ENCODE measurements at places on chromosomes 2 and 18. TPM values are rescaled to one million over a fixed set of nuclear protein-coding genes. Genes with fewer than 3 reads are reported as not detected.

DNA sequence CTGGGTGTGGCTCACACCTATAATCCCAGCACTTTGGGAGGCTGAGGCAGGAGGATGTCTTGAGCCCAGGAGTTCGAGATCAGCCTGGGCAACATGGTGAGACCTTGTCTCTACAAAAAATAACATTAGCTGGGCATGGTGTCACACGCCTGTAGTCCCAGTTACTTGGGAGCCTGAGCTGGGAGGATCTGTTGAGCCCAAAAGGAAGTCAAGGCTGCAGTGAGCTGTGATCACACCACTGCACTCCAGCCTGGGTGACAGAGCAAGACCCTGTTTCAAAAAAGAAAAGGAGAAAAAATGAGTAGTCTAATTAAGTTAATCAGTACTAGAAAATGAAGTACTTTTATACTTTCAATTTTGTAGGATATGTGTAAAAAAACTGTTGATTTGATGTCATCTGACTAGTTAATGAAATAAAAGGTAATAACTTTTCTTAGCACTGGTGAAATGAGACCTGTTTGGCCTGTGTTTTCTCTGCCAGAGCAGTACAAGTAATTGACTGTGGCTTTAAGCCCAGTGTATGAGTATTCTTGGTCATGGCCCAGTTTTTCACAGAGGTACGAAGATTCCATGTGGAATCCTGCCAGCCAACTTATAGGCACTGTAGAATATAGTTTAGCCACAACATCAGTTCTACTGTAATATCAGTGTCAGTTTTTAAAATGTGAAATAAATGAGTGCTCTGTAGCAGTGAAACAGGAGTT, 35.8 kb downstream of the MFSD6 start:
- no peaks in the 10 kb centered on the region for H3K36me3 ChIP-seq
- H3K27ac ChIP-seq: peak overlapping the region; percentile 70
- H3K4me1 ChIP-seq: peaks cover 83% of the 10 kb centered on the region
- no peak overlapping the region for H3K4me3 ChIP-seq
- H3K27me3 ChIP-seq: no peaks in the 10 kb centered on the region

DNA sequence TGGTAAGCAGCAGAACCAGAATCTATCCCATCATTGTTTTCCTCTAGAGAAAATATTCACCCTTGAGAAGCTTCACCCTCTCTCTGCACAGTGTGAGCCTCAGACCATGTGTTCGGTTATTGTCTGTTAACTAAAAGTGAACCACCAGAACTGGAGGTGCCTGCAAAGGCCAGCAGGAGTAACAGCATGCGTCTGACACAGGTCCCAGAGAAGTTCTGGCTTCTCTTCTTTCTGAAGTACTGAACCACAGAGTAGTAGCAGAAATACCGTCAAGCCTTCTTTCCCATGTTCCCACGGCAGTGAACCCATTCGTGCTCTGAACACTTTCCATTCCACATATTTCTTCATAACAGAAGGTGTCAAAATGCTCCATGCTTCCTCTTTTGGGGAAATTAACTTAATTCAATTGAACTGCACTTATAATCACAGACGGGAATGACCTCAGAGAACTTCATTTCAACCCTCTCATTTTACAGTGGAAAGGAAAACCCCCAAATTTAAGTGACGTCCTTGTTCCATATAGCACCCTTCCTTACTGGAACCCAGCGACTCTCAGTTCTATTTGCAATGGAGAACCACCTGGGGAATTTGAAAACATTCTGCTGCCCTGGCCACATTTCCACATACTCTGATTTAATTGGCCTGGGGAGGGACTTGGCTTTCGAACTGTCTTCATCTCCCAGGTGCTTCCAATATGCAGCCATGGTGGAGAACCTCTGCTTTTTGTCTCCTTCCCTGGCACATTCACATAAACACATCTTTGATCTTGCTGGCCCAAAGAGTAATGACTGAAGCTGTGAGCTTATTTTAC, 519.1 kb downstream of the RNF144A start:
- H3K36me3 ChIP-seq: no peaks in the 10 kb centered on the region
- no peak overlapping the region for H3K27ac ChIP-seq
- no peaks in the 10 kb centered on the region for H3K27me3 ChIP-seq
- no peak for DNase-seq

Gene PMAIP1
- 2.3 TPM for total RNA-seq

GRCh38 chr2:42793334-42794270, 1.2 kb upstream of the HAAO start:
- peaks cover 11% of the 10 kb centered on the region for H3K4me1 ChIP-seq
- DNase-seq: no peak
- no peaks in the 10 kb centered on the region for H3K27me3 ChIP-seq
- H3K36me3 ChIP-seq: no peaks in the 10 kb centered on the region
- peak overlapping the region; percentile 63 for H3K4me3 ChIP-seq

Gene PELI1
- total RNA-seq: 5.2 TPM

Gene GKN1
- total RNA-seq: not detected

Gene MC4R
- total RNA-seq: not detected

- H3K27ac ChIP-seq: no peak overlapping the region
- no peak for DNase-seq
- H3K4me1 ChIP-seq: no peaks in the 10 kb centered on the region
- H3K27me3 ChIP-seq: no peaks in the 10 kb centered on the region
- no peaks in the 10 kb centered on the region for H3K36me3 ChIP-seq
- H3K4me3 ChIP-seq: no peak overlapping the region
These were observed 5.5 kb downstream of the SYT4 start for GRCh38 chr18:43271593-43272432.

GRCh38 chr2:223981241-223981640, 24.0 kb downstream of the MRPL44 start:
- H3K27ac ChIP-seq: no peak overlapping the region
- no peak overlapping the region for H3K4me3 ChIP-seq
- no peak for DNase-seq
- no peaks in the 10 kb centered on the region for H3K4me1 ChIP-seq

DNA sequence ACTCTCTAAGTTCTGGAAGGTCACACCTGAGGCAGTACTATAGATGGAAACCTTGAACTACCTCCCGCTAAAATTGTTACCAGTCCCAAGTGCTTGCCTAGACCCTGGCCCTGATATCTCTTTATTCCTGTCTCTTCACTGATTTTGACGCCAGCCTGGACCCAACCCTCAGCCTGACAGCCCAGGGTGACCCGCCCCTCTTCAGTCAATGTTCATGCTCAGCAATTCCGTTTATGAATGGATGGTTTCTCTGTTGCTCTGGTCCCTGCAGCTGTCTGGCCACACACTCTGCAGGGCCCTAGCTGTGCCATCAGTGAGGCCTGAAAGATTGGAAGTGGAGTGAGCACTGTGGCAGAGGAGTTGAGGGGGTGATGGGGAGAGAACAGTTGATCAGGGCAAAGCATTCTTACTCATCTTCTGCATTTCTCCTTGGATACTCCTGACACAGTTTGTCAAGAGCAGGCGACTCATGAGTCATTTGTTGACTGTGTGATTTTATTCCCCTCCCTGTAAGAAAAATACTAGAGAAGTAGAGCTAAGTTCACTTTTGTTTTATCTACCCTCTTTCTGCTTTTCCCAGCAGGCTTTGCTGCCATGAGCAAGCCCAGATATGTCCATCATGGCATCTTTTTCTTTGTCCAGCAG, 46.0 kb downstream of the NPAS2 start:
- no peak overlapping the region for H3K4me3 ChIP-seq
- H3K36me3 ChIP-seq: no peaks in the 10 kb centered on the region
- peaks cover 18% of the 10 kb centered on the region for H3K4me1 ChIP-seq
- H3K27me3 ChIP-seq: no peaks in the 10 kb centered on the region
- no peak for DNase-seq
- no peak overlapping the region for H3K27ac ChIP-seq

Gene GBX2
- total RNA-seq: not detected

DNA sequence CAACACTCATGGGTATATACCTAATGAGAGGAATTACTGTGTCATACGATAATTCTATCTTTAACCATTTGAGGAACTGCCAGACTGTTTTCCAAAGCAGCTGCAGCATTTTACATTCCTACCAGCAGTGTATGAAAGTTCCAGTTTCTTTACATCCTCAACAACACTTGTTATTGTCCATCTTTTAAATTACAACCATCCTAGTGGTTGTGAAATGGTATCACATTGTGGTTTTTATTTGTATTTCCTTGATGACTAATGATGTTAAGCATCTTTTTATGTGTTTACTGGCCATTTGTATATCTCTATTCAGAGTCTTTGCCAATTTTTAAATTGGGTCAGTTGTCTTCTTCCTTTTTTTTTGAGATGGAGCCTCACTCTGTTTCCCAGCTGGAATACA, 4.0 kb upstream of the CKAP2L start:
- DNase-seq: no peak
- H3K4me3 ChIP-seq: no peak overlapping the region
- no peaks in the 10 kb centered on the region for H3K27me3 ChIP-seq
- H3K36me3 ChIP-seq: no peaks in the 10 kb centered on the region

Gene TLX2
- not detected for total RNA-seq

DNA sequence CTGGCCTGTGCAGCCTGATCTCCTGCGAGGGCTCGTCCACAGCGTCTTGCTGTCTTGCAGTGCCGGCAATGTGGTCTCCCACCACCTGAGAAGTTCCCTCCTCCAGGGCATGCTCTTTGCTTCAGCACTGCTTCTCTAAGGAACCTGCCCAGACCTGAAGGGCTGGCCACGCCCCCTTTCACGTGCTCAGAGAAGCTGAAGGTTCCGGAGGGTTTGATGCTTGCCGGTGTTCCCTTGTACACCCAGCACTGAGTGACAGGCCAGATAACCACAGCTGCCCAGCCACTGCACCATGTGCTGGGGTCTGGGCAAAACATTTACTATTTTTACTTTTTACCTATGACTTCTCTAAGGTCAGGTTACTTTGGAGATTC, 1.7 kb upstream of the POLR2D start:
- H3K27me3 ChIP-seq: no peaks in the 10 kb centered on the region
- H3K36me3 ChIP-seq: peaks cover 20% of the 10 kb centered on the region
- DNase-seq: peak; percentile 90
- no peak overlapping the region for H3K4me3 ChIP-seq
- no peak overlapping the region for H3K27ac ChIP-seq

Gene EHBP1
- total RNA-seq: 53.1 TPM

DNA sequence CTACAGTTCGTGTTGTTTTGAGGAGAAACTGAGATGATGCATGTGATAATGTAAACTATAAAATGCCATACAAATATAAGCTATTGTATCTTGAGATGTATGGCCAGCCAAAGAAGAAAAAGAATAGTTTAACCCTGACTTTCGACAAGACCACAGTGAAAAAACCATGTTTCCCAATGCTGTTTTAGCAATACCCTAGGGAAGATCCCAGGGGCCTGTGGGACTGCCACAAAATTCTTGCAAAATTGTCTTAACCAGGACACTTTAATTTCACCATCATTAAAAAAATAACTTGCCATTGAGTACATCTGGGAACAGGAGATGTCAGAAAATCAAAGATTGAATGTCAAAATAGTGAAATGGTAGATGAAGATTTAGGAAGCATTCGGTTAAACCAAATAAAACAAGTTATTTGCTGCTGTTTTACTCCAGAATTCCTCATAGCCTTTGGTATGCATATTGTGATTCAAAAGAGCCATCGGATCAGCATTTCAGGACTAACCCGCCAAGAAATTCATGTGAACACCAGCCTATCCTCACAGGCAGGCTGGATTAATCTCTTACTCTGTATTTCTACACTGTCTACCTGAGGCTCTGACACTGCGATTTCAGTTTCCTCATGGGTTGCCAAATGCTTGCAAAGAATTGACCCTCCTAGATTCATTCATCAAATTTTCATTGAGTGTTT, 49.0 kb upstream of the SP3 start:
- no peak overlapping the region for H3K4me3 ChIP-seq
- H3K27me3 ChIP-seq: no peaks in the 10 kb centered on the region
- no peak for DNase-seq

DNA sequence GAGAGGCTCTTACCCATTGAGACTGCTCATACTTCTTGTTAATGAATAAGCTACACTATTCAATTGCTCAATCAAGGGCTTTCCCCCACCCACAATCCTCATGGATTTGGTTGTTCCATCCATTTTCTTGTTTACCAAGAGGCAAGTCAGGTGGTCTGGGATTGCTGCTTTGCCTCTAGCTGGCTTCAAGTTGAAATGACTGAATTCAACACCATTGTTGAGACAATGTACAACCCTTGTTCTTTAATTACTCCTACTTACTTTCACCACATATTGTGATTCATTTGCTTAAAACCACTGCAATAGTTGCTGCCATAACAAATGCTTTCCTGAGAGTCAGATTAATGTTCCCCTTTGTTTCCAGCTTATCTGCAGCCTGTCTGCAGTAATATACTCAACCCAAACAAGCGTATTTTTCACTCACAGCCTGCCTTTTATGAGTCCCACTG, 532.2 kb downstream of the RIT2 start:
- H3K27me3 ChIP-seq: no peaks in the 10 kb centered on the region
- H3K27ac ChIP-seq: no peak overlapping the region
- H3K36me3 ChIP-seq: no peaks in the 10 kb centered on the region
- H3K4me1 ChIP-seq: no peaks in the 10 kb centered on the region
- no peak for DNase-seq

GRCh38 chr2:168528469-168528868, 72.4 kb downstream of the CERS6 start:
- DNase-seq: no peak
- peaks cover 22% of the 10 kb centered on the region for H3K4me1 ChIP-seq
- no peak overlapping the region for H3K4me3 ChIP-seq
- H3K27ac ChIP-seq: no peak overlapping the region
- no peaks in the 10 kb centered on the region for H3K36me3 ChIP-seq

DNA sequence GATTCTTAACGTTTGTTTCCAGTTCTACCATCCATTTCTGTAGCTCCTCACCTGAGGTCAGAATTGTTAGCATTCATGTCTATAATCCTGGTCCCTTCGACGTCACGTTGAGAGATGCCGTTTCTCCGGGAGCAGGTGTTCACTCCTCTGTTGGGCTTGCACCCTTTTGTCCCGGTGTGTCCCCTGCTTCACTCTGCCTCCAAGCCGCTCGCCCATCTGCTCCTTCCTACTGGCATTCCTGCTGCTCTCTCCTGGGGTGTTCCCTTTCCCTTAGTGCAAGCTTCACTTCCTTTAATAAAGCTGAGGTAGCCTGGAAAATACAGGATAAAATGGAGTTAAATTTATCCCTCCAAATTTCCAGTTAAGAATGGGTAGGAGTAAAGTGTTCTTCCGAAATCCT, 61.9 kb upstream of the CABYR start:
- peaks cover 5% of the 10 kb centered on the region for H3K4me1 ChIP-seq
- no peaks in the 10 kb centered on the region for H3K36me3 ChIP-seq
- no peak for DNase-seq
- H3K27ac ChIP-seq: no peak overlapping the region
- no peaks in the 10 kb centered on the region for H3K27me3 ChIP-seq

Gene MYO5B
- total RNA-seq: 58.2 TPM

Gene ZEB2
- 52.1 TPM for total RNA-seq

DNA sequence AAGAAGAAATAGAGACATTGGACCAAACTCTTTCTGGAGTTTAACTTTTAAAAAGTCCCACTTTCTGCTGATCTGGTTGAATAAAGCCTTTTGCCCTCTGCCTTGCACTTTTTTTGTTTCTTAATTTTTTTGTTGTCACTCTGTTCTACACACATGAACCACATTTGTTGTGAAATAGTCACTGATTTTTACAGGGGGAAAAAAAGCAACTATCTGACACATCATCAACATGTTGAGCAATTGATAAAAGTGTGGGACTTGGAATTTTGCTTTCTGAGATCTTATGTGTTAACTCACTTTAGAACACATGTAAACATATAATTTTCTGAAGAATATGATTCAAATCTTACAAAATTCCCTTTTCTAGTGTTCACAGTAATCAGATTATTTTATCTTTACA, 414.8 kb upstream of the FIGN start:
- no peak overlapping the region for H3K4me3 ChIP-seq
- no peaks in the 10 kb centered on the region for H3K4me1 ChIP-seq
- no peaks in the 10 kb centered on the region for H3K27me3 ChIP-seq
- no peak overlapping the region for H3K27ac ChIP-seq

All from thyroid gland (tissue), 4 donors.